ENCODE measurements at places on chromosomes 5 and 9.

DNA sequence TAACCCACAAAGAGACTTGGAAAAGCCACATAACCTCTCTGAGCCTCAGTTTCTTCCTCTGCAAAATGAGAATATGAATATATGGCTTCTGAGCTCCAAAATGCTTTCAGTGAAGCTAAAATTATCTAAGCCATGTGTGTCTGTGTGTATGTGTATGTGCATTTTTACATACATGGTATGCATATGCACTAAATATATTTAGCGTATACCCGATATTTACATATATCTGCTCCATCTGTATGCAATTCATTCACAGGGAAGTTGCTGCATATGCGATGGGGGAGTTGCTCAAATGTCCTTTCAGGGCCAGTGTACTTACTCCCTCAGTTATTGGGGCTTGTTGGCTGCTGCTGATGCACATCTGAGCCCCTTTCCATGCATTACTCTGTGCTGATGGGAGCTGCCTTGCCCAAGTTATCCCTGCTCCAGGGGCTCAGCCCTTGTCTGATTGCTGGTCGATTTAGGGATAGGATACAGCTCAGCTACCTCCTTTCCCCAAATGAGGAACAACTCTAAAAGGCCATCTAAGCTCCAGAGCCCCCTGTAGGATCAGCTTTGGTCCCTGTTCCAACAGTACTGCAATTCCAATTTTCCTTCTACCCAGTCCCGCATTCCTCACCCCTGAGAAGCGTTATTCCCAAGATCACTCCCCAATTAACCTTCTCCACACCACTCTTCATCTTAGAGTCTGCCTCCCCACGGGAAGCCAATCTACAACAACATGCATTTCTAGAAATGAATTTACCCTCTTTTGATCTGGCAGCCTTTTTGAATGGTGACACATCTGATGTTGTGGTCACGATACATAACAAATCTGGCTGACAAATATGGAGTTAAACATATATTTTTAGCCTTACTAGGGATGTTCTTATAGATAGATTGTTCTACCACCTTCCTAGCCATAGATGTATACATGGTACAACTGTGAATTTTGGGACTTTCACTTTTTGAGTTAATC lies 15.9 kb downstream of the RHOBTB3 start:
- DNase-seq: no peak

- no peak for DNase-seq
Measured at GRCh38 chr9:122221183-122221811, 7.5 kb downstream of the LHX6 start.

GRCh38 chr5:20266066-20266465 lies 278.1 kb upstream of the CDH18 start:
- no peak for DNase-seq

DNA sequence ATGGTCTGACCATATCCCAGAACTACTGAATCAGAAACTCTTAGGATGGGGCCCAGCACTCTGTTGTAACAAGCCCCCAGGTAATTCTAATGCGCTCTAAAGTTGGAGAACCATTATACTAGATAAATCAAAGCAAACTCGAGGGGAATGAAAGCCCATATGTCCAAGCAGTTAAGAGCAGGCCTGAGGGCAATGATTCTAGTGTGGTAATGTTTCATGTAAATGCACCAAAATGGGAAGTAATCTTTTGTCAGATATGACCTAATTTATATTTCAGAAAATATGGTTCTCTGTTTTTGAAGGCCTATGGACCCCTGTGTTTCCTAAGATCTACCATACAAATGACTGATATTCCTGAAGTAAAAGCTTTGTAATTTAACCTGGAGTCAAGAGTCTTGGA lies 108.0 kb upstream of the PTGER4 start:
- DNase-seq: no peak

GRCh38 chr5:93364378-93364777 lies 216.6 kb downstream of the NR2F1-AS1 start:
- DNase-seq: no peak

- no peak for DNase-seq
Measured at GRCh38 chr5:1709171-1709803, 90.3 kb downstream of the MRPL36 start.

GRCh38 chr9:21053851-21054250 lies 22.4 kb upstream of the HACD4 start:
- no peak for DNase-seq

DNA sequence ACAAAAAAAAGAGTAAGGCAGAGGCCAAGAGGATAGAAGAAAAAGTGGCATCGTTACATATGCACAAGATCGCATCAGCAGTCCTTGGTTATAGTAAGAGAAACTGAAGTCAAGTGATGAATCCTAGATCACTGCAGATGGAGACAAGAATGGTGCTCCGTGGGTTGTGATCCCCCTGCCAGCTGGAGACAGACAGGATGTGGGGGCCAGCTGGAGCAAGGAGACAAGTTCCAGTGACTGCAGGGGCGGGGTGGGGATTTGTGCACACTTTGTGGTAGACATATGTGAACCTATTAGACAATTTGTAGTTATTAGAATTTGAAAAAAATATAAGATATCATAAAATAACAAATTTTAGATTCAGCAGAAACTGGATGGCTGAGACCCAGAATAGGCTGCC lies 697.9 kb upstream of the ADAMTS16 start:
- DNase-seq: no peak

DNA sequence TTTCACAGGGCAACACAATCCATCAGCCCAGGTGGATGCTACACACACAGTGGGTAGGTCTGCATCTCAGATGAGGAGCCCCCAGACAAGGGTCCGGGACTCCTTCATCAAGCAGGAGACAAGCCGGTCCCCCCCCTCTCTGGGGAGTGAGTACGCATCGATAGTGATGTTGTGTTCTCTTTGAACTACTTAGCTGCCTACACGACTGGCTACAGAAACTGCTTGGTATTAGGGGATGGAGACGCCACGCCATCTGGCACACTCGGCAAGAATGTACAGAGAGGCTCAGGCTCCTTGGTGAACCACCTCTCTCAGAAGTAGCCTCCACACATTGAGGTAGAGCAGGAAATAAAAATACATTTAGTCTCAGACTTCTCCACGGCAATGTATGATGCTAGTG lies 179.8 kb downstream of the CNTNAP3 start:
- DNase-seq: no peak

- no peak for DNase-seq
Measured at GRCh38 chr5:34891981-34892380, 23.3 kb downstream of the RAD1 start.

- DNase-seq: no peak
Measured at GRCh38 chr9:19564396-19565061, 155.7 kb downstream of the ACER2 start.

- DNase-seq: no peak
Measured at GRCh38 chr5:6995115-6995514, 281.9 kb downstream of the TENT4A start.

DNA sequence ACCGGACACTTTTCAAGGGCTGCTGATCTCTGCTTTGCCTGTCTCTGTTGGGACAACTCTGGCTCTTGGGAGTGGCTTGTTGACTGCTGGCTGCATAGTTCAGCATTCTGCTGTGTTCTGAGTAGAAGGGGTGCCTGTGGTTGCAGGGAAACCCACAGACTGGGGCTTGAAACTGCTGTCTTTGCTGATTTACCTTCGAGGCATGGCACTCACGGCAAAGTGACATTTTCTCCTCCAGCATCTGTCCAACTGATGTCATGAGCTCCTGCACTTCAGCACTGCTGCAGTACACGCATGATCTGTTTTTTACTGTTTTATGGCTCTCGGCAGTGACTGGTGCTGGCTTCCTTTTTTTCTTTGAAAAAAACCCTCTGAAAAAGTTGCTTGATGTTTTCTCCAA lies 69.2 kb downstream of the SPATA31D1 start:
- no peak for DNase-seq

DNA sequence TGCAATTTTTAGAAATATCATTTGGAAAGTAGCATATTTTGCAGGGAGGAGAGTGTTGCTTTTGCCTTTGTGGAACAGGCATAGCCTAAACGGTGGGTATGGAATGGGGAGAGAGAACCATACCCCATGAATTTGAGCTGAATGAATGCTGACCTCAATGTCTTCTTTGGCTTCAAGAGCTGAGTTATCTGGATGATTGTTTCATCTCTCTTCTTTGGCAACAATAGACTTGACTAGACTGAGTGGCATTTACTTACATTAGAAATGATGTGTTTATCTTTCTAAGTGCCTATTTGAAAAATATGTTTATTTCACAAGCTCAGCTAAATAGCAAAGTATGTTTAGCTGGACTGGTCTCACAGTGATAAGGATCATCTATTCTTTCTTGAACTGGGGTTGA lies 42.8 kb downstream of the SPEF2 start:
- no peak for DNase-seq

DNA sequence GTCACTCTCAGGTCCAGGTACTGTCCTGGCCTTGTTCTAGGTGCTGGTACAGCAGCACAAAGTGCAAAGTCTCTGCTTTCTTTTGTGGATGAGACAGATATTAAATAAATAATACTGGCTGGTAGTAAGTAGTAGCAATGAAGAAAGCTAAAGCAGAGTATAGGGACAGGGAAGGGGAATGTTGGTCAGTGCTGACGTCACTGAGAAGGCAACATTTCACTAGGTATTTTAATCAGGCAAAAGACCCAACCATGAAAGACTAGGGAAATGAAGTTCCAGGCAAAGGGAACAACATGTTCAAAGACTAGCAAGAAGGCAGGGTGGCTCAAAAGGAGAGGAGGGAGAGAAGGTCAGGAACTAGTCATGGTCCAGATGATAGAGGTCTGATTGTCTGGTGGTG lies 388.2 kb downstream of the YTHDC2 start:
- no peak for DNase-seq

GRCh38 chr9:117957267-117957666 lies 253.1 kb downstream of the TLR4 start:
- DNase-seq: no peak

DNA sequence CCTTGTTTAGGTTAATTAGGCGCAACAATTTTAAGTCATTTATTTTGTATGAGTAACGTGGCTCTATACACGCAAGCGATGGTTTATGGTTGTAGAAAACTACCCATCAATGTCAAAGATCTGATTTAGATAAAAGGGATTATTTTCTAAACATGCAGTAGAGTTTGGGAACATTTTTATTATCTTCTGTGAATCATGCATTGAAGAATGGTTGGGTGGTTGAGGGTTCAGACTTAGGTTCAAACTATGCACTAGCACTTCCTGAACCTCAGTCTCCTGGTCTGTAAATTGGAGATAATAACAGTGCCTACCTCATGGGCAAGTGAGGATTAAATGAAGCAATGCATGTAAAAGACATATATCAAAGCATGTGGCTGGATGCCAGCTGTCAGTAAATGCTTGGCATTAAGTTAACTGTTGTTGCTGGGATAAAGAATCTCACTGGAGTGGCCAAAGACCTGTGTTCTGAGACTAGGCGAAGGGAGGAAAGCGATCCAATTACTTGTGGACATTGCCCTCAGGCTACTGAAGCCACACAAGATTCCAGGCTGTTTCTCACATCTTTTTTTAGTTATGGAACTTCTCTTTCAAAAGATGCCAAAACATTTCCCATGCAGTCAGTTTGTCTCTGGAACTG lies 1.1 kb upstream of the OTULINL start:
- no peak for DNase-seq

Measured in activated naive CD4-positive, alpha-beta T cell treated with anti-CD3 and anti-CD28 coated beads, Interleukin-2, amount 50 U/mL, for 16 hours (primary cell).